ENCODE measurements at places on chromosomes 11 and 22.

DNA sequence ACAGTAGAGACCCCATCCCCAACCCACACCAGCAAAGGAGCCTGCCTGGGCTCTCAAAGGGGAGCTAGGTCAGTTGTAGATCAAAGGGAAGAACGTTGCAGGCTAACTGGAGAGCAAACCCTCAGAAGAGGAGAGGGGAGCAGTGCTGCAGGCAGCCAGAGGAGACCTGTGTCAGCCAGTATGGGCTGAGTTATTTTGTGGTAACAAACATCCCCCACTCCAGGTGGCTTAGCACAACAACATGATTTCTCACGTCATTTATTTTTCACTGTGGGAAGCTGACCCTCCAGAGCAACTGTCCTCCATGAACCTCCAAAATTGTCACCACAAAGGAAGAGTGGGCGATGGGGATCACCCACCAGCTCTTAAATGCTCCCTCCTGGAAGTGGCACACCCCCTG lies 19.8 kb upstream of the SHANK2 start:
- no peak for DNase-seq

GRCh38 chr11:7495882-7496551 lies 10.7 kb downstream of the OLFML1 start:
- peak; percentile 57 for DNase-seq

- no peak for DNase-seq
Observed at GRCh38 chr11:1701091-1701807, 4.3 kb downstream of the KRTAP5-6 start.

DNA sequence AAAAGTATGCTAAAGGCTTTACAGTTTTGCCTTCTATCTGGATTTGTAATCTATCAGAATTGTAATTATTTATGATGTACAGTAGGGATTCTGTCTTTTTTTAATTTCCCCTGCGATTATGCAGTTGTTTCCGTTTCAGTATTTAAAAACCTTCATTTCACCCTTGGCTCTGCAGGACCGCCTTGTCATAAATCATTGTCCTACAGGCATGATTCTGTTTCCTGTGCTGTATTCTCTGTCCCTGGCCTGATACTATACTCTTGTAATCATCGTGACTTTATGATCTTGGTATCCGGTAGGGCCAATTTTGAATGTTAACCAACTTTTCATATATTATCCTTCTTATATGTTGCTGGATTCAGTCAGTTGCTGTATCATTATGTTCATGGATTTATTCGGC lies 151.7 kb downstream of the ATXN10 start:
- DNase-seq = no peak

GRCh38 chr11:114044042-114044871 lies 15.3 kb upstream of the ZBTB16 start:
- DNase-seq = no peak

GRCh38 chr11:61004761-61005181 lies 33.3 kb downstream of the CD6 start:
- no peak for DNase-seq

DNA sequence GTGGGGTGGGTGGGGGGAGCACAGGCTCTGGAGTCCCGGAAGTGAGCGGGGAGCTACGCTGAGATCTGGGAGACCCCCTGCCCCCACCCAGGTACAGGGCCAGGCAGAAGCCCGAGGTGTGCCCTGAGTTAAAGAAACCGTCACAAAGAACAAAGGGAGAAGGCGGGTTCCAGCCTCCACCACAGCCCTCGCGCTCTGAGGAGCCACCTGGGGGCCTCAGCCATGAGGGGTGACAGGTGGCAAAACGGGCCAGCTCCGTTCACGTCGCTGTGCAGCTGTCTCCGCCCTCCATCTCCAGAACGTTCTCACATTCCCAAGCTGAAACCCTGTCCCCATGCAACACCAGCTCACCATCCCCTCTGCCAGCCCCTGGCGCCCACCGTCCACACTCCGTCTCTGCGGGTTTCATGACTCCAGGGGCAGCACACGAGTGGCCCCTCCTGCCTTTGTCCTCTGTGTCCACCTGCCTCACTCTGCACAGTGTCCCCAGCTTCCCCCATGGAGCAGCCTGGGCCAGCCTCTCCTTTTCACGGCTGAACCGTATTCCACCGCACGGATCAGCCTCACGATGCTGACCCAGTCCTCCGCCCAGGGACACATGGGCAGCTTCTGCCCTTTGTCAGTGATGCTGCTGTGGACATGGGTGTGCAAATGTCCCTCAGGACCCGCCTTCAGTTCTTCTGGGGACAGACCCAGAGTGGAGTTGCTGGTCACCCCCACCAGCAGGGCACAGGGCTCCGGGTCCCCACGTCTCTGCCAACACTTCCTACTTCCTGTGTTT lies 1.7 kb upstream of the MUC5B start:
- DNase-seq = no peak

DNA sequence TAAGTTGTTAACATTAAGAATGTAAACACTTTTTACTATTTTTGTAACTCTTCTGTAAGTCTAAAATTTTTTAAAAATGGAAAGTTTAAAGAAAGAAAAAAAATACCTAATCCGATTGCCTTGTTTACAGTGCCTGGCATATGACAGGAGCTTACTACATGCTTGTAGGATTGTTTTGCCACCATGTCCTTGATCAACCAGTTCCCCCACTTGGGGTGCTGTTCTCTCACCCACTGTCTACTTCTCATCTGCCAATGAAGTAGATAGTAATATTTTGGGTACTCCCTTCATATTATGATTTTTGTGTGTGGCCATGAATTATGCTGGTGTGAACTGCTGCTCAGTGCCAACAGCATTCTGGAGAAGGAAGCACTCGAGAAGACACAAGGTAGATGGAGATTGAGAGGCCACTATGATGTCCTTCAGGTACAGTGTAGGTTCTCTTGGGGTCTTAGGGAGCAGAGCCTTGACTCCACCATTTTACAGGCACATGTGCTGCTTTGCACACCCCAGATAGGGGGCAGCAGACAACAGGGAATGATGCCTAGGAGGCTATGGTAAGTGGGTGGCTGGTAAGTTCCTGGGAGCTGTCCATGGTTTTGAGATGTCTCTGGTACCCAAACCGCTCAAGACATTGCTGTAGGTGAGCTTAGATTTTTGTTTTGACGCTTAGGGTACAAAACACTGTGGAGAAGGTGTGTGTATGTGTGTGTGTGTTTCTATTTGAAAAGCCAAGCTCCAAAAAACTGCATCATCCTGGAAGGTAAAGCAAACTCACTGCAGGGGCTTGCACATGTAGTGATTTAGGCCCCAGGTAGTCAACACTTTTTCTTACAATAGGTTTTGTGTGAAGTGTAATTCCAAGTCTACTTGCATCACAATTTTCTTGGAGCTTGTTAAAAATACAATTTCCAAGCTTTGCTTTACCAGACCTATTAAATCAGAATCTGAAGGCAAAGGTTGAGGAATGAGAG lies 494.5 kb upstream of the LARGE1 start:
- peak; percentile 60 for DNase-seq

DNA sequence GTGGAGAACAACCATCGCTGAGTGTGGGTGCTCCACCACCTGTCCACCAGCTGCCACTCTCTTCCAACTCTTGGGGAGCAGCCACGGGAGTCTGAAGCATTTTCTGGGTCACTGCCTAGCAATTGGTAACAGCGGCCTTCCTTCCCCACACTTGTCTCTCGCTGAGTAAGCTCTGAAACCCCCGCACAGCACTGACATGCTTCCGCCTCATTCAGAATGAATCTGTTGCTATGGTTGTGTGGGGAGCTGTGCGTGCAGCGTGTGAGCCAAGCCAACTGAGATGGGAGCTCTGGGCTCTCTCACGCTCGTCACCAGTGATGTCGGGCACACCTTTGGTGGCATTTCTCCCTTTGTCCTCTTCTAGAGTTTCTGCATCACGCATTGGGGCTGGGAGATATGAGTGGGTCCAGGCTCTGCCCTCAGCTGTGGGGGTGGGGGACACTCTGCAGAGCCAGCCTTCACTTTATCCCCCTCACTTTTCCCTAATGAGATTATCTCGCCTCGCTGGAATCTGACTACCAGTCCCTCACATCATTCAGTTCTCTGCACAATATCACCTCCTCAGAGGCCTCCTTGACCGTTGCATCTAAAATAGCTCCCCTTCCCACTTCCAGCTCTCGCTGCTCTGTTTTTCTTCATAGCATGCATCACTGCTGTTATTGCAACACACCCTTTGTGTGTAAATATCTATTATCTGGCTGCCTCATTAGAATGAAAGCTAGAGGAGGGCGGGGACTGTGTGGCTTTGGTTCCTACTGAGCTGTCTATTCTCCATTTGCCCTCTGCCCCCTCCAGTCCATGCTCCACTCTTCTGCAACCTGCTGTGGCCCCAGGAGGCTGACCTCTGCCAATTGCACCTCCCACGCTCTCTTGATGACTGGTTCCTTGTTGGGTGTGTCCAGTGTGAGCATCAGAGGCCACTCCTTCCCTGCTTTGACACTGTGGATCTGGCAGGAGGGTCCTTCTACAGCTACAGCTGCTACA lies 569.9 kb upstream of the CADM1 start:
- DNase-seq = peak; percentile 78

- no peak for DNase-seq
Observed at GRCh38 chr11:92589512-92589911, 364.9 kb downstream of the FAT3 start.

DNA sequence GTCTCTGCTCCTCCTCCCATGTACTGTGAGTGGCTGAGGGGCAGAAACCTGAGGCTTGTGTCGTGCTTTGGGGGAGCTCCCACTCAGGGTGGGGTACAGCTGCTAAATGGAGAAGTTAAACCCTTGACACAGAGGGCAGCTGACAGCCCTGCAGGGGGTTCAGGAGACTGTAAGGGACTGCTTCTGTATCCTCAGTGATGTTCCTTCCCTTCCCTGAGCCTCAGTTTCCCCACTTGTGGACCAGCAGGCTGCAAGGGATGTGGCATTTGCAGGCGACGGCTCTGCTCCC lies 15.6 kb downstream of the SYNGR1 start:
- DNase-seq = no peak

DNA sequence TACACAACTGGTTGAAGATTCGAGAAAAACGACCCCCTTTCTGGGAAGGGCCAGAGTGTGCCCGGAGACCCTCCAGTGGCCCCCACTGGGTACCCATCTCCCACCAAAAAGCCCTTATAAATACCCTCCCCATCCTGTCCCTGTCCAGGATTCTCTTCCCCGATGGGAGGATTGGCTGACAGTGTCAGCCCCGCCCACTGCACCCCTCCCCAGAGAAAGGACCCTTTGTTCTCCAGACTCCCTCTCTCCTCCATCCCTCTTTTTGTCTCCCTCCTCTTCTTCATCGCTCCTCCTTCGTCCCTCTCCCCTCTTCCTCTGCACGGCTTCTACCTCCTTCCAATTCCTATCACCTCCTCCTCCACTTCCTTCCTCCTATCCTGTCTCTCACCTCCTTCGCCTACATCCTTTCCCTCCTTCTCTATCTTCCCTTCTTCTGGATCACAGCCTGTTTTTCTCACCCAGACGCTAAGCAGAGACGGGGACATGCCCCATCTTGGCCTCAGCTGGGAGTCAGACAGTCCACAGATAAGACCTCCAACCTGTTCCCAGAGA lies 13.3 kb upstream of the MEN1 start:
- DNase-seq = no peak

Data from GM12864 (cell line).